Renal pelvis (tissue), 12 donors: ENCODE measurements at places on chromosomes 5 and 9. TPM values are rescaled to one million over a fixed set of nuclear protein-coding genes. Genes with fewer than 3 reads are reported as not detected.

GRCh38 chr5:119353213-119353612 lies 2.6 kb upstream of the TNFAIP8 start:
- DNase-seq, result no peak

DNA sequence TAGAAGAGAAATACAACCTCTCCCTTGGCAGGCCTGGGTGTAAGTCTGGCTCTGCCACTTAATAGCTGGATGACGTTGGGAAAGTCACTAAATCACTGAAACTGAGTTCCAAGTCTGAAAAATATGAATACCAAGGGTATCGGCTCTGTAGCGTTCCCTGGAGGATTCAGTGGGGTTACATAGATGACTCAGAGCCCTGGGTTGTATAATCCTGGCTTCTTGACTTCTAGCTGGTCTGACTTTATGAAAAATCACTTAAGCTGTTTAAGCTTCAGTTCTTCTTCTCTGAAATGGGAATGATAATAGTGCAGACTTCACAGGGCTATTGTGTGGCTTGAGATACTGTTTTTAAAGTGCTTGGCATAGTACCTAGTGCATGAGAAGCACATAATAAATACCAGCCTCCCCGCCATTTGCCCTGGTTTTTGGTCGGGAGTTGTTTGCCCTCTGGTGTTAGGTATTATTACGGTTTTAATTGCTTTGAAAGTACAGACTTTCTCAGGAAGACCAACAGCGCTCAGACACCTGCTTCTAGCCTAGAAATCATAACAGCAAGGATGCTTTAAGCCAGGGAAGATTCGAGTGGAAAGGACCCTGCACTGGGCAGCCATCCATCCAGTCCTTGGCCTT lies 43.0 kb downstream of the CYFIP2 start:
- DNase-seq, result no peak

- no peak for DNase-seq
Measured at GRCh38 chr9:3434594-3434993, 91.2 kb downstream of the RFX3 start.

GRCh38 chr9:89611425-89611824 lies 6.6 kb downstream of the GADD45G start:
- no peak for DNase-seq

The IGFBPL1 gene
- polyA plus RNA-seq, result 1.4 TPM

The KIF12 gene
- polyA plus RNA-seq, result 249 TPM

The PMPCA gene
- 57.9 TPM for polyA plus RNA-seq

The ECSCR gene
- polyA plus RNA-seq, result 21.7 TPM
